CD4-positive, alpha-beta T cell (primary cell): ENCODE measurements at places on chromosomes 2 and 18.

- no peak for DNase-seq
Measured at GRCh38 chr2:192194265-192194865, 368 bp downstream of the TMEFF2 start.

- DNase-seq: no peak
Measured at GRCh38 chr2:95380731-95381130, 21.8 kb upstream of the FAHD2A start.

GRCh38 chr2:37282746-37283145 is 41.9 kb downstream of the PRKD3 start:
- DNase-seq: no peak

DNA sequence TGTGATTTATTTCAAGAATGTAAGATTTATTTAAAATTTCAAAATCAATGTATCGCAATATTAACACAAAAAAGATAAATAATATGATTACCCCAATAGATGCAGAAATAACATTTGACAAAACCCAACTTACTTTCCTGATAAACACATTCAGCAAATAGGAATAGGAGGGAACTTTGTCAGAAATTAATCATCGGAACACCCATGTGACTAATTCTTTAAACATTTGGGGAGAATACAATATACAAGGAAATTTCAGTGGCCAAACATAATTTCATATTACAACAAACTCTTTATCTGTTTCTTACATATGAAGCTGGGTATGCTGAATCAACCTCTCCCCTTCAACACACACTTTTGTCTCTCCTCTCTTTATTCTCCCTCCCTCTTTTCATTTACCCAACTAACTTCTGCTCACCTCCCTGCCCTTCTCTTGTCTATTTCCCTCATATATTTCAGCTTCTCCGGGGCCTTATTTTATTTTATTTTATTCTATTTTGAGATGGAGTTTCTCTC is 309.6 kb upstream of the CNTNAP5 start:
- DNase-seq: no peak

DNA sequence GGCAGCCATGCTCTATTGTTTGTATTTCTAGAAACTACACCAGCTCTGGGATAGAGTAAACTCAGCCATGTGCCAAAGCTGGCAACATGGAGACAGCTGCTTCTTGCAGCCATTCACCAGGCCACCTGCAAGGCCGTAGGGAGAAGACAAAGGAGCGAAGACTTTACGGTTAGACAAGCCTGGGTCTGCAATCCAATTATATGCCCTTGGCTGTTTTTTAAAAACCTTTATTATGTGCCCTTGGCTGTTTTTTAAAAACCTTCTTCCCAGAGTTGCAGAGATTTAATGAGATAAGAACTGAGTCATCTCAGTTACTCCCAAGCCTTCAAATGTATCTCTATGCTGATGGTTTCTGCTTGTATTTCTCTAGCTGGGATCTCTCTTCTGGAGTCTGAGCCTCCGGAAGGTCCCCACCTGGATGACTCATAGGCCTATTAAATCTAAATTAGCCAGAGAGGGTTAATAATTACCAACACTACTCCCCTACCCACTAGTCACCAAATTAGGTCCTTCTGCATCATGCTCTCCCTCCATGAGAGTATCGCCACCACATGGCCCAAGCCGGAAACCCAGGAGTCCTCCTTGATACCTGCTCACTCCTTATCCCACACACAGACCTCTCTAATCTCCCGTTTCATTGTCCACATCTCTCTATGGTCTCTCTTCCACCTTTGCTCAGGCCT is 17.5 kb upstream of the DPP4 start:
- DNase-seq: no peak

DNA sequence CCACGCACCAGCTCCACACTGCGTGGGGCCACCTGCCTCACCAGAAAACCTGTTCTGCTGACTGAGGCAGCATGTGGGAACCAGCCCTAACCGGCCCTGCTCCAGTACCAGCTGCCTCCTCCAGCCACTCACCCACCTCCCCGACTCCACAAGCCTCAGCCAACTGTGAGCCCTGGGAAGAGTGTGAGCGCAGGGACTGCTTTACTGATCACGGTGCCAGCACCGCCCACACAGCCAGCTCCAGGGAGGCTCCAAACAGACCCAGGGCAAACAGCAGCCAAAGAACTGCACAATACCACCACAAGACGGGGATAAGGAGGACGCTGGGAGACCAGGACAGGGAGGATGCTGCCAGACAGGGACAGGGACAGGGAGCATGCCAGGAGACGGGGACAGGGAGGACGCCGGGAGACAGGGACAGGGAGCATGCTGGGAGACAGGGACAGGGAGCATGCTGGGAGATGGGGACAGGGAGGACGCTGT is 28.4 kb downstream of the EIPR1 start:
- no peak for DNase-seq

- DNase-seq: no peak
Measured at GRCh38 chr2:134706587-134707329, 12.0 kb downstream of the TMEM163 start.

DNA sequence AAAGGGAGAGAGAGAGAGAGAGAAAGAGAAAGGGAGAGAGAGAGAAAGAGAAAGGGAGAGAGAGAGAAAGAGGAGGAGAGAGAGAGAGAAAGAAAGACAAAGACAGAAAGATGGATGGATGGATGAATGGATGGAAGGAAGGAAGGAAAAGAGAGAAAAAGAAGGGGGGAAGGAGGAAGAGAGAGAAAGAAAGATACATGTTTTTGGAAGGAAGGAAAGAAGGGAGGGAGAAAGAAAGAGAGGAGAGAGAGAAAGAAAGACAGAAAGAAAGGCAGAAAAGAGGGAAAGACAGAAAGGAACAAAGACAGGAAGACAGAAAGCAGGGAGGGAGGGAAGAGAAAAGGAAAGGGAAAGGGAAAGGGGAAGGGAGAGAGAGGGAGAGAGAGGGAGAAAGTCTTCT is 51.6 kb downstream of the RNU4ATAC start:
- no peak for DNase-seq

GRCh38 chr18:10275486-10275885 is 178.9 kb upstream of the APCDD1 start:
- no peak for DNase-seq

GRCh38 chr18:49544362-49544761 is 17.5 kb upstream of the LIPG start:
- no peak for DNase-seq

- no peak for DNase-seq
Measured at GRCh38 chr2:182069908-182070307, 84.3 kb downstream of the PPP1R1C start.

DNA sequence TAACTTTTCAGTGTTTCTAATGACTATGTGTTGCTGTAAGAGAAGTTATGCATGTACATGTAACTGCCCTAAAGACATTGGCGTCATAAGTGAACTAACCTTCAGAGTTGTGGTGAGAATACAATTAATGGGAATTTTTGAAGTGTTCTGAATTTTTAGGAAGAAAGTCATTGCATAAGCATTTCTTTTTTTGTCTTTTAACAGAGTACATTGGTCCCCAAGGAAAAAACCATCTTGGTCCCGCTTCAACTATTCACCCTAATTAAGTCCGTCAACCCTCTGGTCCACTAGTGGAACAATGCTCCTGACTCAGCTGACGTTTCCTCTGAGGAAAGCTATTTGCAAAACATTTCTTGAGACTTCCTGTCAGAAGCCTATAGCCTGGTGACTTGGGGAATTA is 41.1 kb upstream of the VIT start:
- no peak for DNase-seq

DNA sequence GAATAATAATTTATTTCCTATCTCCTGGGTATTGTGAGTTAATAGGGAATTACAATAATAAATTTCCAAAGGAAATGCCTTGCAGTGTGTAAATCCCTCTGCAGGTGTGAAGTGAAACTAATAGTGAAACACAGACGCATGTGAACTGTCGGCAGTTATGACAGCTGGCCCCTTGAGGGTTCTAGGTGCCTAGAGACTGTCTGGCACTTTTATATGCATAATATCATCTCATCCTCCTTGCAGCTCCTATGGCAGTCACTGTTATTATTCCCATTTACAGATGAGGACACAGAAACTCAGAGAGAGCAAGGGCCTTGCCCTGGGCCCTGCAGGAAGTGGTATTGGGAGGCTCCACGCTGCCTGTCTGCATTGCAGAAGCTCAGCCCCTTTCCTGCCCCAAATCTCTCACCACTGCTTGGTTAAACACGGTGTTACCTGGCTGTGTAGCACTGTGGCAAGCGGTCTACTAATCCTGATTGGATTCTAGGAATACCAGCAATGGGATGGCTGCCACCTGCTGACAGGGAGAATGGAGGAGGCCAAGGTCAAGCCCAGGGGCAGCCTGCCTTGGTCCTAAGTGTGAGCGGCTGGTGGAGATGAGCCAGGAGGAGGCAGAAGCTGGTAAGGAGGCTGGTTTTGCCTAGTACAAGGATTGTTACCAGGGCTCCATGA is 32.8 kb upstream of the ACKR3 start:
- DNase-seq: peak; percentile 73

- no peak for DNase-seq
Measured at GRCh38 chr2:231720987-231721966, 13.0 kb downstream of the PTMA start.

- no peak for DNase-seq
Measured at GRCh38 chr18:45137087-45137419, 456.4 kb downstream of the SETBP1 start.

DNA sequence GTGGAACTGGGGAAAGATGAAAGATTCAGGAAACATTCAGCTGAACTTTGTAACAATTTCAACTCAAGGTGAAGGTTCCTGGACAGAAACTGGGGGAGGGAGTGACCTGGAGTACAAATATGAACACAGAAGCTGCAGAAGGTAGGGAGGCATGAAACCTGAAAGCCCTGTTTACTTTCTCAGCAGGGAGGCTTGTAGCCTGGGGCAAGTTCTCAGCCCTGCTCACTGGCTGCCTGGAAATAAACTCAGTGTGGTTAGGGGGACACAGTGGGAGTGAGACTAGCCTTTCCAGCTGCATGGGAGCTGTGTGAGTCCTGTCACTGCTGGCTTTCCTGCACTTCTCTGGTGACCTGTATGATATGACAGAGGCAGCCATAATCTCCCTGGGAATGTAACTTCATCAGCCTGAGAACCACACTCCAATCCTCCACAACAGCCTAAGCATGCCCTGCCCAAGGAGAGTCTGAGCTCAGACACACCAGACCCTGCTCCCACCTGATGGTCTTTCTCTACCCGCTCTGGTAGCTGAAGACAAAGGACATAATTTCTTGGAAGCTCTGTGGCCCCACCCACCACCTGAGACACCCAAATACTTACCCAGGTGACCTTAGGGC is 77.0 kb downstream of the ZSWIM2 start:
- no peak for DNase-seq

GRCh38 chr2:42071791-42072190 is 24.0 kb downstream of the PKDCC start:
- DNase-seq: no peak

- DNase-seq: no peak
Measured at GRCh38 chr2:161746891-161747535, 122.8 kb downstream of the SLC4A10 start.

GRCh38 chr2:41940745-41941063 is 107.1 kb upstream of the PKDCC start:
- no peak for DNase-seq
